ENCODE measurements at places on chromosomes 2 and 18.

DNA sequence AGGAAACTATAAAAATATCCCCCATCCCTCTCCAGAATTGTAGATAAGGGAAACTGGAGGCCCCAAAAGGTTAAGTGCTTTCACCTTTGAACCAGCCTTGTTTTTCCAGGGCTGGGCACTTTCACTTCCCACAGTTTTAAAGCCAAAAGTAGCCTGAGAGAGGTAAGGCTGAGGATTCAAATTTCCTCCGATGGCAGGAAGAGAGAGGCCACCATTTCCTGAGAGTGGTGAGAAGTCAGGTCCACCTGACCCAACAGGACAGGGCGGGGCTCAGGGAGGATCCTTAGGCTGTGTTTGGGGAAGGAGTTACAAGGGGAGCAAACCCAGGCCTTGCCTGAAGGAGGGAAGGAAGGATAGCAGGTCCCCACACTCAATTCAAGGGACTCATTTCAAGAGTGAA is 4.7 kb upstream of the TEX261 start:
- DNase-seq, result no peak

- no peak for DNase-seq
Observed at GRCh38 chr2:233745073-233745755, 14.9 kb upstream of the UGT1A1 start.

DNA sequence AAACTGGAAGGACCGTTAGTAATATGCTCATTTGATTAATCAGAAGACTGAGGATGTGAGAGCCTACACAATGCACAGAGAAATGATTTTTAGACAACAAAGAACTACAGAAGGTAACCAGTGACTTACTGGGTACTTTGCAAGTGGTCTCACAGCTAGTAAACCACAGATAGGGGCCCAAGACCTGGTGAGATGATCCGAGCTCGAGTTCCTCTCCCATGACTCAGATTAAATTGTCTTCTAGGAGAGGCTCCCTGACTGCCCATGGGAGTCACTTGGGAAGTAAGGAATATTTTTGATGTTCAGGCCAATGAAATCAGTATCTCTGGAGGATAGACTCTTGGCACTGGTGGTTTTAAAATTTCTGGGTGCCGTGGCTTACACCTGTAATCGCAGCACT is 220.2 kb downstream of the CLIP4 start:
- DNase-seq, result no peak

GRCh38 chr2:26569216-26570082 is 71.7 kb downstream of the CIB4 start:
- DNase-seq, result no peak

DNA sequence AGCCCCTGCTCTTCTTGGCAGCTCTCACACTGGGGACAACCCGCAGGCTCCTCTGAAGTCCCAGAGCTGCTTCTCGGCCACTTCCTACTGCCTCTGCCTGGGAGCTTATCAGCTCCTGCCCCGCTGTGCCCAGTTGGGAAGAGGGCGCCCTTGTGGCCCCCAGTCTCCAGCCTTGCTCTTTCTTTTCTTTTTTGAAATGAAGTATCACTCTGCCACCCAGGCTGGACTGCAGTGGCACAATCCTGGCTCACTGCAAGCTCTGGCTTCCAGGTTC is 20.6 kb upstream of the ALPI start:
- no peak for DNase-seq

GRCh38 chr2:241298673-241299072 is 16.8 kb downstream of the HDLBP start:
- no peak for DNase-seq

- DNase-seq, result no peak
Observed at GRCh38 chr2:74779587-74780135, 54.3 kb upstream of the HK2 start.

DNA sequence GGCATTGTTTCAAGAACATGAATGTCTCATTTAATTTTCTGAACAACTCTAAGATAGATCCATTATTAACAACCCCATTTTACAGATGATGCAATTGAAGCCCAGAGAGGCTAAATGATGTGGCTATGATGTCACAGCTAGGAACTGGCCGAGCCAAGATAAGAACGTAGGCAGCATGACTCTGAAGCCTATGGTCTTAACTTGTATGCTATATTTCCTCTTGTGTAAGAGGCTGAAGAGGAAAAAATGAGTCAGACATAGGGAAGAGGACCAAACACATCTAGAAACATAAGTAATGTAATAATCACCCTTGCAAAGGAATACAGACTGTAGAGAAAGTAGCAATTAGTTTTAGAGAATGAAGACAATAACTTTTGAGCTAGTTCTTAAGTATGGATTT is 416.8 kb downstream of the FIGN start:
- peak; percentile 9 for DNase-seq

DNA sequence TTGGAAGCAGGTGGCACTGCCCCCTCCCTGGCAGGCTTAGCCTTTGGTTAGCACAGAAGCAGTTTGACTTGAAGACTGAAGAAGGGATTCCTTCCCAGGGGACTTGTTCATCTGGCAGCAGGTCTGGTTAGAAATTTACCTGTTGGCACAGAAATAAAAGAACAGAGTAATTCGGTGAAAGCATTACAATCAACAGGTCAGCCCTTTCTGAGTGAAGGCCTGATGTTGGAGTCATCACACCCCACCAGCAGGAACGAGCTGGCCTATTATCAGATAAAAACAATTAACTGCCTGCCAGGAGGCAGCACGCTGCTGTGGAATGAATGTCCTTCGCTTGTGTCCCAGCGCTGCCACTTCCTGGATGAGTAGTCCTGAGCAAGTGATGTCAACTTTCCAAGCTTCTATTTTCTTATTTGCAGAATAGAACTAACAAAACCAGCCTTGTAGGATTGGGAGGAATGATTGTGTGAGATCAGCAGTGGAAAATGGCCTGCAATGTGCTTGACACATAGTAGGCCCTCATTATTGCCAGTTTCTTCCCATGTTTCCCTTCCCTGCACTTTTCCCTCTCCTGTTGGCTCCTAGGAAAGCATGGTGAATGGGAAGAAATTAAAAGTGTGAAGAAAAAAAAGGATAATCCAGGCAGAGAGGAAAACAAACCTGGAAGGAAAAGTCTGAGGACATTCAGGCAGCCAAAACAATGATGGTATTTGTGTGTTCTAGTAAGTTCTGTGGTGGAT is 29.0 kb downstream of the LGALSL start:
- DNase-seq, result peak; percentile 78

- no peak for DNase-seq
Observed at GRCh38 chr2:64394153-64394552, 59.8 kb upstream of the LGALSL start.

DNA sequence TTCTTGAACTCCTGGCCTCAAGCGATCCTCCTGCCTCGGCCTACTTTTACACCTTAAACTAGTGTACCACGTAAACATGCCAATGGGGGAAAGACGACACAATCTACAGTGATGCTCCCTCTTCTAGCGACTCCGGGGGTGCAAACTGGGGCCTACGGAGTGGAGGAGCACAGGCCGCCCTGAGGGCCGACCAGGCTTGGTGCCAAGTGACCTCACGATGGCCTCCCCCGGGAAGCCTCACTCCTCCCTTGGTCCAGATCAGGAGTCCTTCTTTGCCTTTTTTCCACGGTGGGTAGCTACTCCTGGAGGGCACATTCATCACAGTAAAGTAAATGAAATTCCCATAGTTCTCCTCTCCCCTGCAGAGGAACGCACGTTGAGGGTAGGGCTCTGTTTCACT is 73.5 kb downstream of the HNRNPLL start:
- DNase-seq, result no peak

GRCh38 chr18:63236406-63236805 is 83.2 kb downstream of the BCL2 start:
- DNase-seq, result no peak

GRCh38 chr2:237530472-237531433 is 35.6 kb upstream of the PRLH start:
- DNase-seq, result no peak

- no peak for DNase-seq
Observed at GRCh38 chr2:169925968-169926367, 98.7 kb downstream of the UBR3 start.

GRCh38 chr2:74441690-74442482 is at the start of gene RTKN:
RTKN (minus strand) TSS chr2:74441937; CDS start chr2:74441816, 121 bp downstream.
- DNase-seq, result no peak

DNA sequence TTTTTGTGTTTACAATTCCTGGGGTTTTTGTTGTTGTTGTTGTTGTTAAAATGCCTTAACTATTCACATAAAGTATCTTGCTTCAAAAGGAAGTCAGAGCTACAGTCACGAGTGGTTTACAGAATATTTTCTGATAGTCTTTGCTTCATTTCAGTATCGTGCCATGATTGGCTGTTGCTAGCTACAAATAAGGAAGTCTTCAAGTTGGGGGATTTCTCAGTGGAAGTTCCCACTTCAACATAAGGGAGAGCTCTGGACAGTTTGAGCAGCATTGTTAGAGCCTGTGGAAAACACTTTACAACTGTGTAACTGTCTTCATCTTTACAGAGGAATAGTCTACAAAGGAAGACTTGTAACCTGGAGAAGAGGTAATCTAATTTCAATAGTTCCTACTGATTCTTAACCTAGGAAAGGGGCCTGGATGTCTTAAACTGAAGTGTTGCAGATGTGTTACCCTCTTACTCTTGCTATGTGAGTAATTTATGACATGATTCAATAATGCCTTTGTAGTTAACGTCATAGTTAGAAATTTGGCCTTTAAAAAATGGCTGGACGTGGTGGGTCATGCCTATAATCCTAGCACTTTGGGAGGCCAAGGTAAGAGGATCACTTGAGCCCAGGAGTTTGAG is 23.4 kb upstream of the TANK start:
- peak; percentile 20 for DNase-seq

DNA sequence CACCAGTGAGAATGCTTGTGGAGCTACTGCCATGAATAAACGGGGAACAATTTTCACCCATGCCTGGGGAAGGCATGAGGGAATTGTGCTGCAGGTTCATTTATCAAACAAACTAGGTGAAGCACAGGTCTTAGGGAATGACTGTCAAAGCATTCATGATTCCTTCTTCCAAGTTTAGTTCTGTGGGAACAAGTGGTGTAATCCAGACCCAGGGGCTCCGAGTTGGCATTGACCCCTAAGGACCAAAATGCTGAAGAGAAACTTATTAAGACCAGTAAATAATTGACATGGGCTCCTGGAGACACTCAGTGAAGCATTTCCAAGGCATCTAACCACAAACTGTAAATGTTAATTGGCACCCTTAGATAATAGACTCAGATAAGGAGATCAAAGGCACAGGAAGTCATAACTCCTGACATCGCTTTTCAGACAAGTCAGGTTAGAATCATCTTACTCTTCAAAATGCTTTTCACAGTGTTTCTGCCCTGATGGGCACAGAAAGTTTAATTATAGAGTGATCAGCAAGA is 96.9 kb downstream of the SPP2 start:
- no peak for DNase-seq

GRCh38 chr2:212228743-212229171 is 309.8 kb downstream of the ERBB4 start:
- DNase-seq, result no peak

DNA sequence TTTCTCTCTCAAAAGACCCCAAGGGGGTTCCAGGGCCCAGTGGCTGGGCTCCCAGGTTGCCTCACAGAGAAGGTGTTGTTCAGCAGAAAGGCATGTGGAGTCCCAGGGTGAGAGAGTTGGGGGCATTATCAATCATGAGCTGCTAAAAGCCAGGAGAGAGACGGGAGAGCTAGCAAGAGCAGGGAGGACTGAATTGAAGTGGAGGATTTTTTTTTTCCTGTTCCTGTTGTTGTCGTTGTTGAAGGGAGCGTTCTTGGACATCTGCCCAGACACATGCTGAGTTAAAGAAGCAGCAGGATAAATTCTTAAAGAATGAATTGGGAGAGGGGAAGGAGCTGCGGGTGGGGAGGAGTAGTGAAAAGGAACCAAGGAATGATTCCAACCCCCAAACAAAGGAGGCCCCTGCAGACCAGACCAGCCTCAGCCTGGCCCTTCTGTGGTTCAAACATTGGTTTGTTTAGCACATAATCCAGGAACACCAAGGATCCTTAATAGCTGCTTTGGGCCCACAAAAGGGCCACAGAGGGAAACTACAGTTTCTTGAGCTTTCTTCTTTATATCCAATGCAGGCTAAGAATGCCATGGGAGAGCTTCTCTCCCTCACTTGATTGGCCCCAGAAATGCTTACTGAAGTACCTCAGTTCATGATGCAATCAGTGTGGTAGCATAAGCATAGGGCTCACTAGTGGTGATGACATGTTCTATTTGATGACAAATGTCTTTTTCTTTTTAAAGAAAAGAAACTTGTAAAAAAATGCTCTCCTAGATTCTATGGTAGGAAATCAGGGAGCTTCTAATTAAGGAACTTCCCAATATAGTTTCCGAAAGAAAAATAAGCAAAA is 146.0 kb downstream of the SETBP1 start:
- DNase-seq, result peak; percentile 93

GRCh38 chr2:199535445-199536177 is 77.9 kb upstream of the SATB2 start:
- no peak for DNase-seq

DNA sequence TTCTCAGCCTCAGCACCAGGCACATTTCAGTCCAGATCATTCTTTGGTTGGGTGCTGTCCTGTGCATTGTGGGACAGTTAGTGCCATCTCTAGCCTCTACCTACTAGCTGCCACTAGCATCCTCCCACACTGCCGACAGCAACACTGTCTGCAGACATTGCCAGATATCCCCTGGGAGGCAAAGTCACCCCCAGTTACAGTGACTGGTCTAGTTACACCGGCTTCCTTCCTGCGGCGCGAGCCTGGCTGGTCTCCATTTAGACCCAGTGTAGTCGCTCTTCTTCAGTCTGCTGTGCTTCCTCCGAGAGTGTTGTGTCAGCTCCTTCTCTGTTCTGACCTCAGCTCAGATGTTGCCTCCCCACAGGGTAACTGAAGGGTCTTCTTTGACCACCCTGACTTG is 283.1 kb downstream of the PHLPP1 start:
- no peak for DNase-seq

DNA sequence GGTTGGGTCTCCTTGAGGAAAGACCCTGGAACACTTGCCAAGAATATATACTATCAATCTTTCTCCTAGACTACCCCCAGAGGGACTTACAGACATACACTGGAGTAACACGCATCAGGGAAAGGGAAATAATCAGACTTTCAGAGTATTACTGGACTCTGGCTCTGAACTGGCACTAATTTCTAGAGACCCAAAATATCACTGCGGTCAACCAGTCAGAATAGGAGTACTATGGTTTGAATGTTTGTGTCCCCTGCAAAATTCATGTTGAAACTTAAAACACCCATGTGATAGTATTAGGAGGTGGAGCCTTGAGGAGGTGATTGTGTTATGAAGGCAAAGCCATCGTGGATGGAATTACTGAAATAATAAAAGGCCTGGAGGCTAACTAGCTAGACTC is 323.7 kb downstream of the EN1 start:
- DNase-seq, result no peak

DNA sequence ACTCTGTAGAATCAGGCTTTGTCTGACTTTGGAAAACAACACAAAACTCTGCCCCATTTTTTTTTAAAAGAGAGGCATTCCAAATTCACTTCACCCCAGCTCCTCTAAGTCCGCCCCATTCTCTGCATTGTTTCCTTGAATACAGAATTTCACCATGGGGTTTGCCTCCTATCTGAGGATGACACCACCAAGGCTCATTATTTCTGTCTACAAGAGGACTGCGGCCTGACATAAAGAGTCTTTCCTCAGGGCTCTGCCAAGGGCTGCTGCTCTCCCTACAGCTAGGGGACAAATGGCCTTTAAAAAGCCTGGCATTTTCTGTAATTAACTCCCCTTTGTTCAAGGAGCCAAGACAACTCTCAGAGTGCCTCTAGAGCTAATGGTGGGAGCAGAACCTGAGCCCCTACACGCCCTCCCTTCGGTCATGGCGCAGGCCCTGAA is 4.6 kb downstream of the CHST10 start:
- DNase-seq, result no peak

- DNase-seq, result peak; percentile 22
Observed at GRCh38 chr2:101873543-101873942, 118.2 kb upstream of the IL1R2 start.

- no peak for DNase-seq
Observed at GRCh38 chr2:102147935-102148334, 5.4 kb downstream of the IL1R1 start.

- peak; percentile 39 for DNase-seq
Observed at GRCh38 chr2:147782141-147782930, 62.5 kb upstream of the ACVR2A start.
